HCEC 1CT (cell line): ENCODE measurements at places on chromosomes 11 and 22.

DNA sequence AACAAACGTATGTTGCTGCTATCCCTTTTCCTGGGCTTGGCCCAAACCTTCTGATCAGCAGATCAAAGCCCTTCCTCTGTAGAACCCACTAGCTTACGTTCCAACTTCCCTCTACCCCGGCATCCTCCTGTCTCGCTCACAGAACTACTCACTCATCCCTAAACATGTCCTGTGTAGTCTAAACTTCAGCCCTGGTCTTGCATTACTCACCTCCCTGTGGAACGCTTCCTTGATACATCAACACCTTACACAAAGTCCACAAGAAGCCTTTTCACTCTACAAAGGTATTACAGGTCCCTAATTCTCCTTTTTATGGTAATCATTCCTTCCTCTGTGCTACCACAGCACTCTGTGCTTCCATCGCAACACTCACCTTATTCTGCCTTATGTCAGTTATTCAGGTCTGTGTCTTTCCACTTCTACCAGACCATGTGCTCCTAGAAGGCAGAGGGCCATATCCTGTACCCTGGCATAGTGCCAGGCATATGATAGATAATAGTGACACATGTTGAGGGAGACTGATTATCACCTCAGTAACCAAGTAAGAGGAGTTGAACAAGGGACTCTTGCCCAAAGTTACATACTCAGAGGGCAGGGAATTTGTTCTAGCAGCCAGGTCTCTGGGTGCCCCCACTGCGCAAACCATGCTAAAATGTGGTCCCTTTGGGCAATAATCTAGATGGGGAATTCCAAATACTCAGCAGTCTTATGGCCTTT is 41.6 kb downstream of the USP35 start:
- no peak for DNase-seq

GRCh38 chr11:3767536-3767935 is 29.8 kb downstream of the NUP98 start:
- DNase-seq: no peak

DNA sequence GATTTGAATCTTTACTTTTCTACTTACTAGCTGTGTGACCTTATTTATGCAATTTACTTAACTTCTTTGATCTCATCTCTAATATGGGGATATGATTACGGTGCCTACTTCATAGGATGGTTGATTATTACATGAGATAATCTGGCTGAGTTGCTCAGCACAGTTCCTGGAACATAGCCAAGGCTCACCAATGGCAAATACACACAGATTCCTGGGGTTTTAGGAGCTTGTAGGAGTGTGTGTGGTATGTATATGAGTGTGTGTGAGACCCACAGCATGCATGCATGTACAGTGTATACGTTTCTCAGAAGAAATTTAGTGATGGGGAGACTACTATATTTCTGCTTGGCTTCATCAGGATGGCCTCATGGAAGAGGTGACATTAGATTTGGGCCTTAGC is 256.9 kb downstream of the KIRREL3 start:
- DNase-seq: no peak

DNA sequence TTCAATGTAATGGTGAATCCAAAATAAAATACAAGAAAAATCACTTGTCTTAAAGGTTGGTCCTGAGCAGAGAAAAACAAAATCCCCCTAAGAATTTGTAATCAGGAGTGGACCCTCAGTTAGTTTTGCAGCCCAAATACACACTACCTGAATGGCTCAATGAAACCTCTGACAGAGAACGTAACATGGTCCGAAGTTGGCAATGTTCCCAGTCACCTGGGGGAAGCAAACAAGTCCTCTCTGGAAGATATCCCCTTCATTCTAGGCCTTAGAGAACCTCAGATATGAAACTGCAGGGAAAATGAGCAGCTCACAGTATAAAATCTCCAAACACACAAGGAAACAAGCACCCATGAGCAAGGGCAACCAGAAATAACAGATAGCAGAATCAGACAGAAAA is 58.2 kb downstream of the MORC2 start:
- DNase-seq: no peak

DNA sequence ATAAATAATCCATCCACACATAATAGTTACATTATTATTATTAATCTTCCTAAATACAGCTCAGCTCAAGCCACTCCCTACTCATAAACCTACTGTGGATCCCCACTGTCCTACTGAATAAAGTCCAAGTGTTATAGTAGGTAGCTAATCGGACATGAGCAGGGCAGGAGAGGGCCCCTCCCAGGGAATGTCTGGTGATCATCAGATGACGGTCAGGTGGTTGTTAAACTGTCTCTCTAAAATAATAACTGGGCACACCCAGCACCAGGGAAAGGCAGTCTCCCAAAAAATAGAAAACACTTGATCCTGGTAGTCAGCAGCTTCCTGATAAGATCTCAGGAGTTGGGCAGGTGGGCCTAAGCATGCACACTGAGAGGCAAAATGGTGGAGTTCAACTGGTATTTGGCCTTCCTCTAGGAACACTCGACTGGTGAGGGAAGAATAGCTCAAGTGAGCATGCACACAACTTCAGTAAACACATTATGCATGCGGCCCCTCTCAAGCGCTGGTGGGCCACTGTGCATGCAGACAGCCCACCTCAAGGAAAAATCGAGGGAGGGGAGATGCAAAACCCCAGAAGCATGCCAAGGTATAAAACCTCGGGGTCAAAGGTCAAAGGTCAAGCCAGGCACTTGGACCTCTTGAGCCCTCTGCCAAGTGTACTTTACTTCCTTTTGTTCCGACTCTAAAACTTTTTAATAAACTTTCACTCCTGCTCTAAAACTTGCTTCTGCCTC is 65.0 kb downstream of the LRRC32 start:
- DNase-seq: no peak

DNA sequence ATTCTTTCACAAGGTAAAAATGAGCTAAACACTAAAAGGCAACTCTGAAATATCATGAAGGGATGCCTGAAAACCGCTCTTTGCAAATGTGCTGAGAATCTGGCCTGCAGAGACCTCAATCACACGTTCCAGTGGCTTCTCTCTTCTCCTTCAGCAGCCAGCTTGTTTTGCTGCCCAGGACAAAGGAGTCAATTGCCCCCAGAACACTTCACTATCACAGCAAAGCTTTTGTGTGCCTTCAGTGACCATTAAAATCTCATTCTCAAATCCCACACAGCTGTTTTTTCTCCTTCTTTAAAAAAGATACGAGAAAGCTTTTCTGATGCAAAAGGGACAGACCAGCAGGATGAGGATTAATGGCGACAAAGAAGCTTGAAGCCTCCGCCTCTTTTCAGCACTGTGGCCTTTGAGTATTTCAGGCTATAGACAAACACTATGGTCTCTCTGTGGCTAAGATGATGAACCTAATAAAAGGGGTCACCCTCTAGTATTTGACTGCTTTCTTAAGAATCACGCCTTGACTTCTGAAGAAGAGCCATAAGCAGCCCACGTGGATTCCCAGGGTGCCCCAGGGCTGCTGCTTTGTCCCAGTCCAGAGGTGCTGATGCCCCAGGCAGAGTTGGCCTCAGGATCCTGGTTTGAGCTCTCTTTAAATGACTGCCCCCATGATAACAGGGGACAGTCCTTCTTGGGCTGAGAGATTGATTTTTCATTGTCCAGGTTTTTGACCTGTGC is 33.4 kb upstream of the NRIP3 start:
- no peak for DNase-seq

GRCh38 chr11:16805938-16806337 is 67.5 kb downstream of the C11orf58 start:
- no peak for DNase-seq

DNA sequence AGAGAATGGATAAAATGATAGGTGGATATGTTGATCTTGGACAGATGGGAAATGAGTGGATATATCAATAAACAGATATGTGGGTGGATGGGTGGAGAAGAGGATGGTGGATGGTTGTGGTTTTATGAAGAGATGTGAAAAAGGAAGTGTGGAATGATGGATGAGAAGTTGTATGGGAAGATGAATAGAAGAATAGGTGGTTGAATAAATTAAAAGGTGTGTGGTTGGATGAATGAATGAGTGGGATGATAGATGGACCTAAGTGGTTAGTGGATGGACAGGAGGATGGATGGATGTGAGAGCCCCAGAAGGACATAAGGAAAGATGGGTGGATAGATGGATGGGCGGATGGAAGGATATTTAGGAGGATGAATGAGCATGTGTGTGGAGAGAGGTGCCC is 913 bp upstream of the CD44 start:
- DNase-seq: no peak

DNA sequence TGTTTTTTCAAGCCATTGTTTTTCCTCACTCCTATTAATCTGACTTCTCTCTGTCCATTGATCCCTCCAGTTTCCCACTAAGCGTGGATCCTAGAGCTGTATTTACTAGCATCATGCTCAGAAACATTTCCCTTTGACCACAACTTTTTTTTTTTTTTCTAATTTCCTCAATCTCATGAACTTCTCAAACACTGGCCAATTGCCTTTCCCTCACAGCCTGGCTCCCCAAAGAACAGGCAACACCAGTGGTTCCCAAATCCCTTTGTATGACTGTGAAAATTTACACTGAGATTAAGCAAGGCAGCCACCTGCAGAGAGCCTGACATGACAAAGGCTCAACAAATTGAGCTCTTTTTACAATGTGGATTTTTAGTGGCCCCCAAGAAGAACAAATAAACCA is 1.4 kb upstream of the TPP1 start:
- DNase-seq: no peak

GRCh38 chr22:35552846-35553245 is 12.2 kb downstream of the RASD2 start:
- DNase-seq: no peak

GRCh38 chr22:23557467-23557866 is 22.6 kb downstream of the IGLL1 start:
- no peak for DNase-seq

DNA sequence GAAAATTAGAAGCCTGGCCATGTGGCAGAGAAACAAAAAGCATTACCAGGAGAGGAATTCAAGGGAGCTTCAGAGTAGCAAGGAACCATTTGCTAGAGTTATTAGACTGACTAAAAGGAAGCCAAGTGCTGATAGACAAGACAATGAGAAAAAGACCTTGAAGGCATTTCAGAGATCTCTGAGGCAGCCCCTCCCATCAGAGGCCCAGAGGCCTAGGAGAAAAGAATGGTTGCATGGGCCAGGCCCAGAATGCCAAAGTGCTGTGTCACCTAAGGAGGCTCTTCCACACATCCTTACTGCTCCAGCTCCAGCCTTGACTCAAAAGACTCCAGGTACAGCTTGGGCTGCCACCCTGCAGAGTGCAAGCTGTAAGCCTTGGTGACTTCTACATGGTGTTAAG is 61.8 kb upstream of the POU2AF2 start:
- DNase-seq: peak; percentile 25

DNA sequence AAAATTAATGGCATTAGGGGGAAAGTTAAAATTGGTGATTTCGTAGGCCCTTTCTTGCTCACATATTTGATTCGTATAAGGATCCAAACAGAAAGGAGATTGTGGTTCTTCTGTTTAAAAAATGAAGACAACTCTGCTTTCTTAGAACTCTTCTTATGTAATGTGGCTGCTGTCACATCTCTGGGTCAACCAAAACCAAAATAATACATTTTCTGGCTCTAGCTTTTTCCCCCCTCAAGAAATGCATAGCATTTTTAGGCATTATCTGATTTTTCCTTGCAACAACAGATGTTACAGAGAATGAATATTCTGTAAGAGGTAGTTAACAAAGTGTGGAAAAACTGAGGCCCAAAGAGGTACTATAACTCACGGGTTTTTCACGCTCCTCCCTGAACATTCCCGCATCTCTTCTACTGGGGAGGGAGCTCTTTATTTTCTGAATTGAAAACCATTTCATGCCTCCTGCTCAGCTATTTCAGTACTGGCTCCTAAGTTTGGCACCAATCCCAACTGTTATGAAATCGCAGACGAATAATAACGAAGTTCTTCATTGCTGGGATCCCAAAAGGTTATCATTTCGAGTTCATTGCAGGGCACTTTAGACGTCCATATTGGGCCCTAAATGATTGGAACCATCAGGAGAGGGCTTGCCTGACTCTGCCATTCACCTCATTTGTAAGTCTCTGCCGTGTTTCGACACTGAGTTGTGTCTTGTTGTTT is 17.1 kb downstream of the GRAP2 start:
- peak; percentile 6 for DNase-seq

DNA sequence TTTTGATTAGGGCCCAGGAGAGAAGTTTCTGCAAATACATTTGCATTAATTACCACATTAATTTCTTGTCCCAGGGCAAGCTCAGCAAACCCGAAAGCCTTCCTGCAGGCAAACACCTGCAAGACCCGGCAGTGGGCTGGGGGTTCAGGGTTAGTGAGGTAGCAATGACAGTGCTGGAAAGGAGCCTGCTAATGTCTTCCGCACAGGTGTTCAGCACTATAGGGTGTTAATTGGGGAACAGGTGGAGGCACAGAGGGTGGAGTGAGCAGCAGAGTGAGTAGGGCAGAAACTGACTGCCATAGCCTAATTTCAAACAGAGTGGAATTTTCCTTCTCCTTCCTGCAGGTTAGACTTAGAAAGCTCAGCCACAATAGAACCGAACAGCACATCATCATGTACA is 50.9 kb upstream of the UBASH3B start:
- DNase-seq: no peak

GRCh38 chr11:102197670-102198139 is 87.5 kb downstream of the YAP1 start:
- DNase-seq: no peak

DNA sequence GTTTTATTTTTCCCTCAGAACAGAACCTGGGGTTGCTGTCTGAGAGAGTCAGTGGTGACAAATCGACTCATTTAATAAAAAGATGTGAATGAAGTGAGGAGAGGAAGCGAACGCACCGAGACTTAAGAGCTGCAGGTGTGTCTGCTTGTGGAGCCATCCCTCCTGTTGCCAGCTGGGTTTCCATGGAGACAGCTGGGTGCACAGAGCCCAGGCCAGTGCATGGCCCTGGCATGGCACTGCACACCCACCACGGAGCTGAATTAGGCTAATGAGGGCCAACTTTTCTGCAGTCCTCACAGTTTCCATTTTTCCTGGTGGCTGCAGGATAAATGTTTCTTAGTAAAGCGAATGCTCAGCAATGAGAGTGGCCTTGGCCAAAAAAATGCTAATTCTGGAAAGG is 750.2 kb downstream of the OPCML start:
- no peak for DNase-seq

GRCh38 chr11:18144243-18144642 is 11.9 kb downstream of the MRGPRX3 start:
- DNase-seq: peak; percentile 78

- DNase-seq: peak; percentile 57
These were observed 64.9 kb upstream of the BIRC3 start for GRCh38 chr11:102252339-102252891.

GRCh38 chr11:126874831-126875230 is 125.7 kb downstream of the KIRREL3 start:
- DNase-seq: peak; percentile 11

DNA sequence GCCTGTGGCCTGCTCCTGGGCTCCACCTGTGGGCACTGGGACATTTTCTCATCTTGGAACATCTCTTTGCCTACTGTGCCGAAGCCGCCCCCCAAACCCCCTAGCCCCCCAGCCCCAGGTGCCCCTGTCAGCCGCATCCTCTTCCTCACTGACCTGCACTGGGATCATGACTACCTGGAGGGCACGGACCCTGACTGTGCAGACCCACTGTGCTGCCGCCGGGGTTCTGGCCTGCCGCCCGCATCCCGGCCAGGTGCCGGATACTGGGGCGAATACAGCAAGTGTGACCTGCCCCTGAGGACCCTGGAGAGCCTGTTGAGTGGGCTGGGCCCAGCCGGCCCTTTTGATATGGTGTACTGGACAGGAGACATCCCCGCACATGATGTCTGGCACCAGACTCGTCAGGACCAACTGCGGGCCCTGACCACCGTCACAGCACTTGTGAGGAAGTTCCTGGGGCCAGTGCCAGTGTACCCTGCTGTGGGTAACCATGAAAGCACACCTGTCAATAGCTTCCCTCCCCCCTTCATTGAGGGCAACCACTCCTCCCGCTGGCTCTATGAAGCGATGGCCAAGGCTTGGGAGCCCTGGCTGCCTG is 1.4 kb downstream of the SMPD1 start:
- no peak for DNase-seq
